Right cardiac atrium (tissue), 5 donors: ENCODE measurements at places on chromosomes 5 and 9. TPM values are rescaled to one million over a fixed set of nuclear protein-coding genes. Genes with fewer than 3 reads are reported as not detected.
A peak's percentile ranks its signal among the peaks of the same experiment; 100 is the strongest.

DNA sequence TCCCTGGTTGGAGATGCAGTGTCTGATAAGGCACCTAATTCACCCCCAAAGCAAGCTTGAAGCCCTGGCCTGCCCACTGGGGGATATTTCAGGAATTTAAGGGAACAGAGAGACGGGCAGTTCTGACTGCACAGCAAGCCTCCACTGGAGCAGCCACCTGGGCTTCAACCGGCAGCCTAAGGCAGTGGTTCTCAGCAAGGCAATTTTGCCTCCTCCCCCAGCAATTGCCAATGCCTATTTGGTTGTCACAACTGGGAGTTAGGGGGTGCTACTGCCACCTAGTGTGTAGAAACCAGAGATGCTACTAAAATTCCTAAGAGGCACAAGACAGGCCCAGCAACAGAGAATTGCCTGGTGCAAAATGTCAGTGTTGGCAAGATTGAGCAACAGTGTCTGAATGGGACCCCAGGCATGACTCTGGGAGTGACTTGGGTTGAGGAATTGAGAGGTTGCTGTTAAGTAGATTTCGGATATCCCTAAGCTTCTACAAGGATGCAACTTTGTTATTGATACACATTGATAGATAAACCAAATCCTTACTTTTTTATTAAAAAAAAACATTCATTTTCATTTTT, 58.7 kb upstream of the CTSL start:
- no peak for DNase-seq

GRCh38 chr5:73686912-73687311, 60.9 kb downstream of the ARHGEF28 start:
- DNase-seq = no peak

DNA sequence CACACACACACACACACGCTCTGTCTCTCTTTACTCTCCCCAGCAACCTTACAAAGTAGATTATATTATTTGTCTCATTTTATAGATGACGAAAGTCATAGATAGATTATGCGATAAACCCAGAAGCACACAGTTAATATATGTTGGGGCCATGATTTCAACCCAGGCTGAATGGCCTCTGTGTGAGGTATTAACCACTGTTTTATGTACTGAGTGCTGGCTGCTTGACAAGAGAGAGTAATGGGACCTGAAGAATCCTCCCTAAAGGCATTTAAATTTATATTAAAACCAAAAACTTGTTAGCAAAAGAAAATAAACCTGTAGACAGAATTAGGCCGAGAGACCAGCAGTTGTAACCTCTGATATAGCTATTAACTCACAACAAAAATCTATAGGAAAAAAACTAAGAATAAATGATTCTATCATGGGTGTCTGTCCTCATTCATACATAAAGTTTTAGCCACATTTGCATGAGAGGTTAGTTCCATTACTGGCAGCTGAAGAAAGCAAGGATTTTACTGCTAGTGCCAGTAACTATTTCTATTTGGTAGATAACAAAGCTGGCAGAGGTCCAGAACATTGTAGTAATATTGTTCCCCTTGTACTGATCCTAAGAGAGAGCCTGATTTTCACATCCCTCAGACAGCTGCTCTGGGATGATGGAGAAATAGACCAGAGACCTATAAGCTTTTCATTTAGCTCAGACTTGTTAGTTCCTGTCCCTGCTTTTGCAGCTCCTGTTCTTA, 250.9 kb downstream of the ADGRV1 start:
- DNase-seq = no peak

DNA sequence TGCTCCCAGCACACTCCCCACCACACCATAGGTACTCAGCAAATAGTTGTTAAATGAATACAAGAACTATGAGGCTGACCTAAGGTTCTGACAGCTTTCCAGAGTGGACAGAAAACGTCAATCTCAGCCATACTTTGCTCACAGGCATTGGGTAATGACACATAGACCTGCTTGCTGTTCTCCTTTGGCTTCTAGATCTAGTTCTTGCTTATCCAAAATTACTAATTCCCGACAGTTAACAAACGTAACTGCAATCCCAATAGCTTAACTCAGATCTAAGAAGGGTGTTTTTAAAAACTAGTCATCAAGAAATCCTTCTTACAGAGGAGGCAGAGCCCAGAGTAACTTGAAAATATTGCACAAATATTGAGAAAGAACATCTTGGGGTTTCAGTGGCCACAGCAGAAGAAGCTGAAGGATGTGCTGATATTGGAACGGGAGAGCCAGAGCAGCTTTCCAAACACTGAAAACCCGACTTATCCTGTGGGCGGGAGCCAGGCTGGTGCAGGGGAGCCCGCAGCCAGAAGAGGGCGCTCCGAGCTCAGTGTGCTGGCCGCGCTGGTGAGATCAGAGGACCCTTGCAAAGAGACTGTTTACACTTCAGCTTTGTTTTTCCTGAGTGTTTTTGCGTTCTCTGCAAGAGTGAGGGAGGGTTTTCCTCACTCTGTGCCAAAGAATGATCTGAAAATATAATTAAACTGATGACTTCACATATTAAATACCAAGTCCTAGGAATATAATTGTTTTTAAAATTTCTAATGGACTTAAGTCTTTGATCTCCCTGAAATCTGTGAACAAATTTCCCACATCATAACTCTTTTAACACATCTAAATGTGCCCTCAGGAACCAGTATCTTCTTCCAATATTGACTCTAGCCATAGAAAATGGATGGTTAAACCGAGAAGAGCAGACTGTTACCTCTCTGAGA, 30.3 kb downstream of the FGF1 start:
- DNase-seq = peak; percentile 85

The SH3TC2 gene
- 6.7 TPM for total RNA-seq

The ORM2 gene
- not detected for total RNA-seq

- peak; percentile 55 for DNase-seq
These were observed 1.6 kb downstream of the NPR3 start for GRCh38 chr5:32712481-32713360.

The C5orf63 gene
- 8.9 TPM for total RNA-seq

GRCh38 chr5:139605887-139606286, 42.3 kb upstream of the CXXC5 start:
- DNase-seq = no peak

- peak; percentile 17 for DNase-seq
These were observed 975 bp downstream of the OCLN start for GRCh38 chr5:69493396-69494133.

GRCh38 chr5:73282923-73283322, 109.9 kb downstream of the TMEM174 start:
- DNase-seq = no peak

DNA sequence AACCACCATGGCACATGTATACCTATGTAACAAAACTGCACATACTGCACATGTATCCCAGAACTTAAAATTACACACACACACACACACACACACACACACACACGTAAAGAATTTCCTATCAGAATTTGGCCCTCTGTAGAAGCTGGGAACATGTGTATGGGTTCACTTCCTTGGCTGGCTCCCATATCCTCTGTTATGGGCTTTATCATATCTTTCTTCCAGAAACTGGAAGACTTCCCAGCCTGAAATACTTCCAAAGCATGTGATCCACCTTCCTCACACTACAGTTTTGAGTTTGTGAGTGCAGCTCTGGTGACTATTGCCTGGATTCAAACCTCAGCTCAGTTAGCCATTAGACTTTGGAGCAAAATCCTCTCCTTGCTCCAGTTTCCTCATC, 78.6 kb upstream of the GDNF start:
- no peak for DNase-seq

DNA sequence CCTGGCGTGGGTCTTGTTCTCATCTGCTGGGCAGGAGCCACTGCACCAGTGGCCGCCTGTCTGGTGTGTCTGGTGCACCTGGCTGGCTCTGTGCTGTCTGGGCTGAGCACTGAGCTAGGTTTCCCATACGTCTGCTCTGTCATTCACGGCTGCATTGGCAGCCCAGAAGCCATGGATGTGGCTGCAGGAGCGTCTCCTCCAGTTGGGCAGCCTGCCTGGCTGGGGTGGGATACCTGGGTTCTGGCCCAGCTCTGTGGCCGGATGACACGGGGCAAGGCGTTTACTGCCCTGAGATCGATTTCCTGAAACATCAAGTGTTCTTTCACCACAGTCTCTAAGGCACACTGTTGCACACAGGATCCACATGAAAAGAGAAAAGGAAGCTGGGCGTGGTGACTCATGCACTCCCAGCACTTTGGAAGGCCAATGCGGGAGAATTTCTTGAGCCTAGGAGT, 25.5 kb upstream of the SLC25A51 start:
- DNase-seq = no peak

- DNase-seq = no peak
These were observed 80.7 kb upstream of the TNFAIP8 start for GRCh38 chr5:119275146-119275545.

DNA sequence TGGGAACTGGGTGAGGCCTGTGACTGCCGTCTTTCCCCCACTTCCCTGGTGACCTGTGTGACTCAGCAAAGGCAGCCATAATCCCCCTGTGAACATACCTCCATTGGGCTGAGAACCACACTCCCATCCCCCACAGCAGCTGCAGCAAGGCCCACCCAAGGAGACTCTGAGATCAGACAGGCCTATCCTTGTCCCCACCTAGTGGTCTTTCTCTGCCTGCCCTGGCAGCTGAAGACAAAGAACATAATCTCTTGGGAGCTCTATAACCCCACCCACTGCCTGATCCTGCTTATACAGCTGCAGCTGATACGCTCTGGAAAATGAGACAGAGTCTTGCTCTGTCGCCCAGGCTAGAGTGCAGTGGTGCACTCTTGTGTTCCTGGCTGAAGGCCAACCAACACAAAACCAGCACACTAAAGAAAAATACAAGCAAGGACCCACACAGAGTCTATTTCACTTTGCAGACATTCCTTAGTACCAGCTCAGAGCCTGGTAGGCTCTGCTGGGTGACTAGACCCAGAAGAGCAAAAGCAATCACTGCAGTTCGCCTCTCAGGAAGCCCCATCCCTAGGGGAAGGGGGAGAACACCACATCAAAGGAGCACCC, 106.7 kb downstream of the MCTP1 start:
- no peak for DNase-seq

DNA sequence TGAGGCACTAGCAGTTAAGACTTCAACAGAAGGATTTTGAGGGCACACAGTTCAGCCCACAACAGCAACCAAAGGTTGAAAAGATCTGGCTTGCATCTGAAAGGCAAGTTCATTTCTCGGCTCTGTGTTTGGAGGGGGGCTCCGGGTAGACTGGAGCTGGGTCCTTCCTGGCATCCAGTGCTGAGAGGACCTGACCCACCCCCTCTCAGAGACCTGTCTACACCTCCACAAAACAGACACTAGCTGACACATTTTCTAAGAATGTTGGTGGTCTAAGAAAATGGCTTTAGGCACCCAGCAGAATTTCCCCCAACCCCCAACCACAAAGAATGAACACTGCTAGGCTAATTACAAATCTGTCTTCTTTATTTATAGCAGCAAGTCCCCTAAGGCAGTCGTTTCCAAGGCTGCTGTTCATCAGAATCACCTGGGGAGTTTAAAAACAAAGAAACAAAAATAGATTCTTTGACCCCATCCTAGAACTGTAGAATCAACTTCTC, 6.2 kb upstream of the PTCH1 start:
- no peak for DNase-seq

DNA sequence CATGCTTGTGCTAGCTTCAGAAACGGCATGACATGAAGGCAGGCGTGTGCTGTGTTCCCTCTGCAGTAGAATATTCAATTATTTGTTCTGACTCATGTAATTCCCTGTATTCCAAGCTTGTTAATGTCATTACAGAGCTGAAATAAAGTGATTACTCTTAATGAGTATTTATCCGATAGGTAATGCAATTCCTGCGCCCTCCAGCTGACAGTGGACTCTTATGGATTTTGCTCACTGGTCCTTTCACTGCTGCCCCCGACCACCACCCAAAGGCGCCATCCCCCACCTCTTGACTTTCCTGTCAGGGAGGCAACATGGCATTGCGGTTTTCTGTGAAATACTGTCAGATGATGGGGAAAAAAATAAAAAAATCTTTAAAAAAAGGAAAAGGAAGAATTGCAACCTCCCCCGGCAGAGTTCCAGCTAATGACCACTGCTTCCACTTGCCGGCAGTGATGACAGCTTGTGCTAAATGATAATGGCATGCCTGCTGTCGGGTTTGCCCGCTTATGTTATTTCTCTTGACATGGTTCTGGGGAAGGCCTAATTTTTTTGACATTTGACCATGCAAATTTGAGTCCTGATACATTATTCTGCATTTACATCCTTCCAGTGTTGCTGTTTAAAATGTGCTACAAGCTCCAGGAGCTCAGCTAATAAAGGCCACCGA, 335.3 kb upstream of the ADAMTS16 start:
- DNase-seq = no peak

- DNase-seq = no peak
These were observed 89.7 kb upstream of the SAP30L start for GRCh38 chr5:154356020-154356655.

The PCA3 gene
- total RNA-seq = not detected

GRCh38 chr9:129145841-129146292, 32.2 kb downstream of the IER5L start:
- peak; percentile 84 for DNase-seq
